SK-MEL-5 (cell line): ENCODE measurements at places on chromosomes 3 and 15.
A peak's percentile ranks its signal among the peaks of the same experiment; 100 is the strongest.

GRCh38 chr15:92178911-92179310 lies 214.8 kb upstream of the ST8SIA2 start:
- no peak for DNase-seq

DNA sequence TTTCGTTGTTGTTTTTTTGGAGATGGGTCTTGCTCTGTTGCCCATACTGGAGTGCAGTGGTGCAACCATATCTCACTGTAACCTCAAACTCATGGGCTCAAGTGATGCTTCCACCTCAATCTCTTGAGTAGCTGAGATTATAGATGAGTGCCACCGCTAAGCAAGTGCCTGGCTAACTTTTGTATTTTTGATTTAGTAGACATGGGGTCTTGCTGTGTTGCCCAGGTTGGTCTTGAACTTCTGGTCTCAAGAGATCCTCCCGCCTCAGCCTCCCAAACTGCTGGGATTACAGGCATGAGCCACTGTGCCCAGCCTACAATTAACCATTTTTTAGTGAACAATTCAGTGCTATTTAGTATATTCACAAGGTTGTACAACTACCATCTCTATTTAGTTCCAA lies 42.2 kb downstream of the ARHGEF3 start:
- DNase-seq: no peak

DNA sequence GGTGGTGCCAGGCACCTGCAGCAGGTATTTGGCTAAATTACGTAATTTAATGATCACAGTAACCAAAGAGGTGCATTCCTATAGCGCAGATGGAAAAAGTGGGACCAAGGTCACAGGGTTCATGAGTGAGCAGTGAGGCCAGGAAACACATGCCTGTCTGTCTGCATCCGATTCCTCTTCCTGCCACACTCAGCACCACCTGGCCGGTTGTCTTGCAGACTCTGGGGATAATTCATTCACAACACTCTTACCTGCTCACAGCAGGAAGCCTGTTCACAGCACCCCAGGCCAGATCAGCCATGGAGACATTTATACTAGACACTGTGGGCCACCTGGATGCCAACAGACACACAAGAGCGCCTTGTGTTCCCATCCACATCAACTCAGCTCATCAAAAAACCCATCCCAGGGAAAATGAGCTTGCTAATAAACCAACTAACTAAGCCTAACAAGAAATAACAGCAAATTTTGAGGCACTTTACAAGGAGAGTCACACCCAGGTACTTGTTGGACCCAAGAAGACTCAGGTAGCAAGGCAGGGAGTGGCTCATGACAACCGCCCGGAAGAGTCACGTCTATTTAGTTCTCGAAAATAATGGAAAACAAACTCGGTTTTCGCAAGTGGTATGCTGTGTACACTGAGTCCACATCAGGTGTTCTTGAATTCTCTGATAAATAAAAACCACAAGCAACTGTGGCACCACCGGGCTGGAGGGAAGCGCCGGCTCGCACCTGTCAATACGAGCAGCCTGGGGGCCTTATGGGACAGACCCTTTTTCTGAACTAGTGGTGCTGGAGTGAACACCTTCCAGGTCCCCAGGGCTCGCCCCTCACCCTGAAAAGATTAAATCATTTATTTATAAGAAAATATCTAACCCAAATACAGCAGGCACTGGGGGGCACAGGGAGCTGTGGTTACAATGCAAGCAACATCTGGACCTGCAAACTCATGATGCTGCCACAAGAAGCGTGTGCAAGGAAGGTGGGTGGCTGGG lies 40.5 kb downstream of the FAM174B start:
- DNase-seq: no peak

GRCh38 chr15:63041974-63042876 lies at the start of gene TPM1:
Gene TPM1 (plus strand): TSS chr15:63042747. CDS start chr15:63042830, 83 bp downstream.
- DNase-seq: no peak

DNA sequence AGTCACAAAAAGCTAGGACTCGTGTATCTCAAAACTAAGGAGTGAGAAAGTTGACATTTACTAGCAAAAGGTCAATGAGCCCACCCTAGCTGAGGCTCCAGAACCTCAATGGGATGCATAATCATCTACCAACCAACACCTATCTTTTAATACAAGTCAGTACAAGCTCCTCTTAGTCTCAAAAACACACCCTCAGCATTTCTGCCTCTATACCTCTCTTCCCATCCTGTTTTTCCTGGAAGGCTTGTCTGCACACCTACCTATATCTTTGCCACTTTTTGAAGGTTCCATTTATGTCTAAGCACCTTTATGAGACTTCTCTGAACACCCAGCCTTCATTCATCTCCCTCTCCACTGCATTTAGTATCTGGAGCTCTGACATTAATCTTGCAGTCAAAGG lies 10.0 kb downstream of the WWTR1 start:
- no peak for DNase-seq

- DNase-seq: no peak
These were observed 146.2 kb upstream of the TLE3 start for GRCh38 chr15:70243686-70244540.

DNA sequence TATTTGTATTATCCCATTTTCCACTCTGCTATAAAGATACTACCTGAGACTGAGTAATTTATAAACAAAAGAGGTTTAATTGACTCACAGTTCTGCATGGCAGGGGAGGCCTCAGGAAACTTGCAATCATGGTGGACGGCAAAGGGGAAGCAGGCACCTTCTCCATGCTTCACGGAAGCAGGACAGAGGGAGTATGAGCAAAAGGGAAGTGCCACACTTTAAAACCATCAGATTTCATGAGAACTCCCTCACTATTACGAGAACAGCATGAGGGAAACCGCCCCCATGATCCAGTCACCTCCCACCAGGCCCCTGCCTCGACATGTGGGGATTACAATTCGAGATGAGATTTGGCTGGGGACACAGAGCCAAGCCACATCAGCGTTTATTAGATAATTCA lies 172.8 kb downstream of the NR2F2 start:
- no peak for DNase-seq

DNA sequence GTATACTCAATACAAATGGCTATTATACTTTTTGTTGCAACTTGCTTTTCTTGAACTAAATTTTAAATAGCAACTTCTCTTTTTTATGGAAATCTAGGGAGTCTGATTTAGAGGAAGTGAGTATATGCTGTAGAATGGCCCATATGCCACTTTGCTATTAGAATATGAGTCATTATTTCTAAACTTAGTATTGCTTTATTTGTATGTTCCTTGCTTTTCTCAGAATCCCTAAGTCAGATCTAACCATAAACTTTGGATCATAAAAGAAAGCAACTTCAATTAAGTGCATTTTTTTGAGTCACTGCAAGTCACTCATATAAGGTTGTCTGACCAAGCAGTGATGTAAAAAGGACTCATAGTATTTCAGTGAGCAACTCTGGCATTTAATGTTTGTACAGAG lies 17.5 kb upstream of the SPTSSB start:
- no peak for DNase-seq

DNA sequence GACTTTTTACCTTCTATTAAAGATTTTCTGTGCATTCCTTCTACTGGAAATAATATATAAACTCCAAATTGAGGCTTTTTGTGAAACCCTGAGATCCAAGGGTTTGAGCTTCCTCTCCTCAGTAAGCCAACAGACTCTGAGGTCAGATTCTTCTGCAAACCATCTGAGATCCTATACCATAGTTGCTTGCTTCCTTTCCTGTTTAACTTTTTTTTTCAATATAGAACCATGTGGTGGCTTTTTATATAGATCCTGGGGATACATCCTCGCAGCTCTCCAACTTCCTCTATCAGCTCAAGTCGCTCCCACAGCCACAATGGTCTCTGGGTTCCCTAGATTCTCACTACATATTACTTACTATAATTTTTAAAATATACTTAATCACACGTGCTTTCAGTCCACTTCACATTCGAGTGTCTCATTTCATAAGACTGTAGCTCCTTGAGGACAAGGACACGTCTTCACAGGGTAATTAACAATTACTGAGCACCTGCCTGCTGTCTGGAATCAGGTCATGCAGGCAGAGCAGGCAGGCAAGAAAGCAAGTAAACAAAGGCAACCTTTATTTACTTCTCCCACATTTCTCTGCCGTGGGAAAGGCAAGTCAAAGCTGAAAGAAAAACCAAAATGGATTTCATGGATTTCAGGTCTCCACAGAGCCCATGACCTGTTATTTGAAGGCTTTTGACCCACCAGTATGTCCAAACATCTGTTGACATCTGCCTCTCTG lies 941.5 kb downstream of the FHIT start:
- DNase-seq: no peak

DNA sequence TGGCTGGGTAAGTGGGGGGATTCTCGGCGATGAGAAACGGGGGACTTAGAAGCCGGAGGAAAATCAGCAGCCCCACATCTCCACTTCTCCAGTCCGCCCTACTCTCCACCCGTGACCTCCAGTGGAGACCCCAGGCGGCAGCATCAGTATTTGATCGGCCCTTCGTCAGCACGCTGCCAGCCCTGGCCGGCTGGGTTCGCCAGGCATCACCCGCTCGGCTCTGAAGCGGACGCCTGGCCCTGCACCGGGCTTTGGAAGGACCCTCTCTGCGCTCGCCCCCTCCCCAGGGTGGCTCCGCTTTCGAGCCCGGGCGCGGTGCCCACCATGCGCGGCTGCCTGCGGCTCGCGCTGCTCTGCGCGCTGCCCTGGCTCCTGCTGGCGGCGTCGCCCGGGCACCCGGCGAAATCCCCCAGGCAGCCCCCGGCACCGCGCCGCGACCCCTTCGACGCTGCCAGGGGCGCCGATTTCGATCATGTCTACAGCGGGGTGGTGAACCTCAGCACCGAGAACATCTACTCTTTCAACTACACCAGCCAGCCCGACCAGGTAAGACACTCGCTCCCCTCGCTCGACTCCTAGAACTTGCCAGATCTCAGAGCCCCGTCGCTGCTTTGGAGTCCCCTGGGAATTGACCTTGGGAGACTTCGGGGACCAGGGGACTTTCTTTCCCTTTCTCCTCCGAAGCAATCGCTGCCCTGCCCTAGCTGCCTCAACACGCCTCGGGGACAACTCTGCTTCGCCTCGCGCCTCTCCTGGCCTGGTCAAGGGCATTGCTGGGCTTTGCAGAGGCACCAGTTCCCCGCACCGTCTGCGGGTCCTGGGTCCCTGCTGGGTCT lies 561 bp downstream of the SIDT1 start:
- no peak for DNase-seq

DNA sequence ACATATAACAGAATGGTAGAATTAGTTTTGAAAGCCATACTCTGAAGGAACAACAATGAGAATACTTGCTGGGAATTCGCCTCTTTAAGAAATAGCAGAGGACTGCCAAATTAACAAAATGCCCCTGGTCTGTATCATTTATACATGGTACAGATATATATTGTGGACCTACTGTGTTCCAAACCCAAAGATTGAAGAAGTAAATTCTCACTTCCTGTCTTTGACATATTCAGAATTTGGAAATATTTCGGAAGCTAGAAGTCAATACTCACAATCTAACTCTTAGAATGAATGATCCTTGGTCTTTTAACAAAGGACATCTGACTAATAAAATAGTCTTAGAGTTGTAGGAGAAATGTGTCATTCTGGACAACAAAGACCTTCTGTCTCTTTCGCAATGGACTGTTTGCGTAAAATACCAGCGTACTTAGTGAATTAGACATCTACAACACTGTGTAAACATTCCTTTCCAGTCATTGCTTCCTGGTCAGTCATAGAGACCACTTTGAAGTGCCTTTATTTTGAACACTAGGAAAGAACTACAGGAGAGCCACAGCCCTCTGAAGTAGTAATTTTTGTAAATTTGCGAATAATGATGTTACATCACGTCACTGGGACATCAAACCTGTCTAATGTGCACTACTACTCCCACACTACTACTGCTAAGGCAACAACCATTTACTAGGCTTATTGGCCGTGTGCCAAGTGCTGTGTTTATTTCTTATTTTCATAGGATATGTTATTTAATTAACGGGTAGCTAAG lies 68.0 kb downstream of the CHL1 start:
- peak; percentile 98 for DNase-seq

- DNase-seq: peak; percentile 43
These were observed 24.2 kb downstream of the ABHD2 start for GRCh38 chr15:89112341-89112971.

DNA sequence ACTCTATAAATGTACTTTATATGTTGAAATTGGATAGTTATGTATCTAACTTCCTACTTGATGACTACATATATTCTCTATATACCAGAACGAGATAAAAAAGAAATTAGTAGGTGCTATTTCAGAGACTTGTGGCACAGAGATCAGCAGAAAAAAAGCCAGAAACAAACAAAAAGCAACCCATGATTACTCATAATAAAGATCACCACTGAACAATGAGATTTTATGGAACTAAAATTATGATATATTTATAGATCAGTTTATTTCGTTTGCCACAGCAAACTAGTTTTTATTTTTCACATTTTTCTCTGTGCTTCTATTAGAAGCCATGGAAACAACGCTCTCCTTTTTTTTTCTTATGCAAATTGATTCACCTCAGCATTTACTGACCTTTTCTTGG lies 15.1 kb upstream of the PROK2 start:
- DNase-seq: no peak

GRCh38 chr3:140599009-140599408 lies 78.9 kb upstream of the TRIM42 start:
- DNase-seq: no peak

DNA sequence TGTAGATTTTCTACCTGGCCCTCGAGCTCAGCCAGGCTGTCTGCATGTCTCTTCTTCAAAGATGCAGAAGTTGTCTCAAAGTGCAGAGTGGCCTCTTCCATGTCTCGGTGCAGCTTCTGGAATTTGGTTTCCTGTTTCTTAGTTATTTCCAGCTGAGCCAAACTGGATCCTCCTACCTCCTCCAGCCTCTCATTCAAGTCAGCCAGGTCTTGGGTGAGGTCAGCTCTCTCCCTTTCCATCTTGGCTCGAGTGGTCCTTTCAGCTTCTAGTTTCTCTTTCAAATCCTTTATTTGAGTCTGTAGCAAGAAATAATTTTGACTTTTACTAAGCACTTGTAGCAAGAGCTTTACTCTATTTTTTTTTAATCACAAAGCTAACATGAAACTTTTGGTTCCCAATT lies 81.8 kb downstream of the MYH15 start:
- no peak for DNase-seq

- DNase-seq: peak; percentile 73
These were observed 33.3 kb upstream of the FLNB start for GRCh38 chr3:57974796-57975388.

- peak; percentile 77 for DNase-seq
These were observed 11.5 kb downstream of the APH1B start for GRCh38 chr15:63288778-63289378.
